Pancreas (tissue), 10 donors: ENCODE measurements at places on chromosomes 1 and 21.

DNA sequence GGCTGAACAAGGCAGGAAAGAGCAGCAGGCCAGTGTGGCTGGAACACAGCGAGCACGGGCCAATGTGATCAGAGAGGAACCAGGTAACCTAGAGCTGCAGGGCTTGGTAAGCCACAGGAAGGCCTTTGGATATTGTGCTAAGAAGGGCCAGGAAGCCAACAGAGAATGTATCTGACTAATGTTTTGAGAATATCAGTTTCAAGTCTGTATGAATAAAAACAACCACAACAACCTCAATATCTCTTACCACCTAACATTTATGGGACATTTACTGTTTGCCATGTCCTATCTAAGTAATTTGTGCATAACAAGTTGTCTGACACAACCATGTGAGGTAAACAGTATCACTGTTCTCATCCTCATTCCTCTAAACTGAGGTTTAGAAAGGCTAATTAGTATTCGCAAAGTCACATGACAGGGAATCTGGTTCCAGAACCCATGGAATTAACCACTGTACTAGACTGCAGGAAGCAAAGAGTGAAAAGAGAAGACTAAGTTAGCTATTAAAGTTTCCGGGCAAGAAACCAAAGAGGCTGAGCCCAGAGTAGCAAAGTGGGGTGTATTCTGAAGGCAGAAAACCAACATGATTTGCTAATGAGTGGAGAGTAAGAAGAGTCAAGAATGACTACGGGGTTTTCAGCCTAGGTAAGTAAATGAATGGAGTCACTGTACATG, 38.9 kb downstream of the SPRTN start:
- H3K27ac ChIP-seq: peak overlapping the region; percentile 18
- no peaks in the 10 kb centered on the region for H3K27me3 ChIP-seq
- no peak for DNase-seq

GRCh38 chr1:59020151-59020997, 236.5 kb upstream of the JUN start:
- peak overlapping the region; percentile 22 for H3K4me3 ChIP-seq
- H3K36me3 ChIP-seq: no peaks in the 10 kb centered on the region
- peaks cover 6% of the 10 kb centered on the region for H3K4me1 ChIP-seq
- DNase-seq: no peak
- H3K27me3 ChIP-seq: no peaks in the 10 kb centered on the region

GRCh38 chr21:14684071-14684470, 138.0 kb upstream of the SAMSN1 start:
- H3K27ac ChIP-seq: no peak overlapping the region
- H3K4me1 ChIP-seq: no peaks in the 10 kb centered on the region
- no peaks in the 10 kb centered on the region for H3K27me3 ChIP-seq
- no peak for DNase-seq

- peak; percentile 24 for DNase-seq
- H3K27me3 ChIP-seq: no peaks in the 10 kb centered on the region
- no peaks in the 10 kb centered on the region for H3K36me3 ChIP-seq
Measured at GRCh38 chr21:38228115-38228514, 28.7 kb upstream of the KCNJ15 start.

DNA sequence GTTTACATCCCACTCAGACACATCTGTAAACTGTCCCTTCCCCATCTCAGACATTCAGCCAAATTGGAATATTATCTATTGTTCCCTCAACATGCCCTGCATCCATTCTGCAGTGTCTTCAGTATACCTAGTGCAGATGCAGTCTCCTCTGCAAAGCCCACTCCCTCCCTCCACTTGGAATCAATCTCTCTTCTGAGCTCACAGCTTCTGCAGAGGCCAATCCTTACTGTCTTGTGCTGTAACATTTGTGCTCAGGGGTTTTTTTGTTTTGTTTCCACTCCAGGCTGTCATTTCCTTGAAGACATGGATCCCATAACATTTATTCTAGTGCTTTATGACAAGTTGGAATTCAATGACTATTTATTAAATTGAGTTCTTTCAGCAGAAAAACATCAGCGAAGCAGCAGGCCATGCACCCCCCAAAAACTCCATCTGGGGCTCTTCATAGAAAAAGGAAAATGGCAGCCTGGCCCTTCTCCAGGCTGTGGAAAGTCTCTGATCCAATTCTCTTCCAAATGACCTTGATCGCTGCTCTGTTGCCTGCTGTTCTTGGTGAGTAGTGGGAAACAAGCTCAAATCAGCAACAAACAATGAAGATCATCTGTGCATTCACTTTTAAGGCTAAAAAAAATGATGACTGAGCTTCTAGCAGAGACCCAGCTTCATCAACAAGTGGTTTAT, 8.7 kb downstream of the C4BPA start:
- H3K27ac ChIP-seq: no peak overlapping the region
- no peaks in the 10 kb centered on the region for H3K4me1 ChIP-seq
- H3K27me3 ChIP-seq: no peaks in the 10 kb centered on the region
- DNase-seq: no peak
- no peak overlapping the region for H3K4me3 ChIP-seq
- no peaks in the 10 kb centered on the region for H3K36me3 ChIP-seq

DNA sequence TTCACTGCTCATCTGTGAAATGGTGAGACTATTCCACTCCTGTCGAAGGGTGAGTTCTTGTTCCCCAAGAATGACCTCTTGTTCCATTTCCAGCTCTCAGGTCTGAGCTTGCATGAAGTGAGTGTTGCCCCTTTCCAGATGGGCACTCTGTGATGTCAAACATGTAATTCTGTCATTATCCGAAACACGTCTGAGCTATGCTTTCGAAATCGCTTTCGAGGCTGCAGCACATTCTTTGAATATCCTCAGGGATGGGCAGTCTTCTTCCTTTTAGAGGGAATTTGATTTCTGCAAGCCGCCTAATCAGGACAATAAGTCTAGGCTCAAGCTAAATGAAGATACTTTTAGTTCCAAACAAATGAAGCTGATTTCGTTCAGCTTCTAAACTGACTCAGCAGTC, 15.1 kb downstream of the NFASC start:
- DNase-seq: no peak
- H3K27ac ChIP-seq: no peak overlapping the region
- H3K4me3 ChIP-seq: no peak overlapping the region
- peaks cover 3% of the 10 kb centered on the region for H3K4me1 ChIP-seq

GRCh38 chr1:35264871-35265270, 3.6 kb upstream of the ZMYM4 start:
- peak overlapping the region; percentile 21 for H3K27ac ChIP-seq
- H3K36me3 ChIP-seq: no peaks in the 10 kb centered on the region
- no peaks in the 10 kb centered on the region for H3K27me3 ChIP-seq
- no peak overlapping the region for H3K4me3 ChIP-seq
- no peak for DNase-seq

DNA sequence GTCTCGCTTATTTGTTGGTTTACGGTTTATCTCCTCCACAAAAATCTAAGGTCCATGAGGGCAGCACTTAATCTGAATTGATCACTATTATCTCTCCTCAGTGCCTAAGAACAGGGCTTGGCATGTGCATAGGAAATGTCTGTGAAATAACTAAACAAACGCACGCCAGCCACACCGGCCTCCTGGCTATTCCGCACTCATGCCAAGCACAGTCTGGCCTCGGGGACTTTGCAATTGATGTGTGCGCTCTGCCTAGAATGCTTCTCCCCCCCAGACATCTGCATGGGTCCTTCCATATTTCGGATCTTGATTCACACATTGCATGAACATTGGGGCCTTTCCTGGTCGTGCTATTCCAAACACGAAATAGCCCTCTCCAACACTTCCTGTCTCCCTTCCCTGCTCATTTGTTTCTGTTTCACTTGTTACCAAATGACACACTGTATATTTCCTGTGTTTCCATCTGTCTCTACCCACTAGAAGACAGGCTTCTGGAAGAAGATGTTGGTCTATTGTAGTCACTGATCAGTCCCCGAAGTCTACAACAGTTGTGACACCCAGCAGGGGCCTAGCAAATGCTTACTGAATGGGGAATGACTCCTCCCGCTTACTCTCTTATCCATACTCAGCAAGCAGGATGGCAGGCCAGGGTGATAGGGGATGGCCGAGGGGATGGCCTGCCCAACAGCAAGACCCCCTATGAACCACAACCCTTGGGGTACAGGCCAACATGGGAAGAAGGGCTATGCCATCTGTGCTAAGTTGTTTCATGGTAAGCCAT, 93.9 kb downstream of the GLIS1 start:
- no peak for DNase-seq
- H3K36me3 ChIP-seq: no peaks in the 10 kb centered on the region
- H3K4me3 ChIP-seq: no peak overlapping the region
- H3K4me1 ChIP-seq: no peaks in the 10 kb centered on the region
- no peak overlapping the region for H3K27ac ChIP-seq

DNA sequence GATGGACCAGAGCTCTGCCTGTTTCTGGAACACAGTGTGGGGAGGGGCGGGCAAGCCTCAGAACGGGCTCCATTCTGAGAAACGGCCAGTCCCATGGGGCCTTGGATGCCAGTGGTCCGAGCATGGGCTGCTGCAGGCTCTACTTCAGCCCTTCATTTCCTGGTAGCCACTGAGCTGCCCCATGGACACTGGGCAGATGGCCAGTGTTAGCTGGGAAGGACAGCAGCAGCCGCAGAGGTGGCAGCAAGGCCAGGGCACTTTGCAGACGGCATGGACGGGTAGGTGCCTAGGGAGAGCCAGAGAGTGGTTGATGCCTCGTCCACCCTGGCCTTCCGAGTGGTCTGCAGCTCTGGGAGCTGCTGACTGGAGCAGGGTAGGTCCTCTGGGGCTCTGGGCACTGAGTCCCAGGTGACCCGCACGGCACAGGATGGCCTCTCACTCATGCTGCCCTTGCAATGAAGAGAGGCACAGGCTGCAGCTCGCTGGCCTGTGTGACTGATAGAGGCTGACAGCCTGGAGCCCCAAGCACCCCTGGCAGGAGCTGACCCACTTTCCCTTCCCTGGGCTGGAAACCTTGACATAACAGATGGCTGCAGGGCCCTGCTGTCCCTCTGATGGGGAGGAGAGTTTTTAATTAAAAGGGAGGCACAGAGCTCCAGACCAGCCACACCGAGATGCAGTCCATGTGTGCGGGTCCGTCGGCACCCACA, 87.7 kb upstream of the COL6A1 start:
- H3K4me1 ChIP-seq: no peaks in the 10 kb centered on the region
- H3K36me3 ChIP-seq: no peaks in the 10 kb centered on the region
- DNase-seq: no peak
- H3K4me3 ChIP-seq: no peak overlapping the region
- no peak overlapping the region for H3K27ac ChIP-seq
- H3K27me3 ChIP-seq: no peaks in the 10 kb centered on the region

DNA sequence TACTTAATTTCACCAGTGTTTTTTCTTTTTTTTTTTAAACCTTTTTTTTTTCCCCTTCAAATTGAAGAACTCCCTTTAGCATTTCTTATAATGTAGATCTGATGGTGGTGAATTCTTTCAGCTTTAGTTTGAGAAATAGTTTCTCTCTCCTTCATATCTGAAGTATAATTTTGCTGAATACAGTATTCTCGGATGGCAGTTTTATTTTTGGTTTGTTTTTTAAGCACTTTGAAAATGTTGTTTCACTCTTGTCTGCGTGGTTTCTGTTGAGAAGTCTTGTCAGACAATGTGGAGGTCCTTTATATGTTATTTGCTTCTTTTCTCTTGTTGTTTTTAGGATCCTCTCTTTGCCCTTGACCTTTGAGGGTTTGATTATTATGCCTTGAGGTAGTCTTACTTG, 135.1 kb downstream of the RPS6KC1 start:
- H3K4me1 ChIP-seq: no peaks in the 10 kb centered on the region
- no peaks in the 10 kb centered on the region for H3K36me3 ChIP-seq
- H3K27me3 ChIP-seq: no peaks in the 10 kb centered on the region
- H3K27ac ChIP-seq: no peak overlapping the region
- DNase-seq: no peak
- no peak overlapping the region for H3K4me3 ChIP-seq

- no peak overlapping the region for H3K4me3 ChIP-seq
- DNase-seq: no peak
- H3K27ac ChIP-seq: no peak overlapping the region
- no peaks in the 10 kb centered on the region for H3K4me1 ChIP-seq
- H3K36me3 ChIP-seq: no peaks in the 10 kb centered on the region
- H3K27me3 ChIP-seq: no peaks in the 10 kb centered on the region
Measured at GRCh38 chr1:162942916-162943559, 82.1 kb upstream of the CCDC190 start.
